HEK293T (cell line): ENCODE measurements at places on chromosomes 13 and 19.
A peak's percentile ranks its signal among the peaks of the same experiment; 100 is the strongest.

DNA sequence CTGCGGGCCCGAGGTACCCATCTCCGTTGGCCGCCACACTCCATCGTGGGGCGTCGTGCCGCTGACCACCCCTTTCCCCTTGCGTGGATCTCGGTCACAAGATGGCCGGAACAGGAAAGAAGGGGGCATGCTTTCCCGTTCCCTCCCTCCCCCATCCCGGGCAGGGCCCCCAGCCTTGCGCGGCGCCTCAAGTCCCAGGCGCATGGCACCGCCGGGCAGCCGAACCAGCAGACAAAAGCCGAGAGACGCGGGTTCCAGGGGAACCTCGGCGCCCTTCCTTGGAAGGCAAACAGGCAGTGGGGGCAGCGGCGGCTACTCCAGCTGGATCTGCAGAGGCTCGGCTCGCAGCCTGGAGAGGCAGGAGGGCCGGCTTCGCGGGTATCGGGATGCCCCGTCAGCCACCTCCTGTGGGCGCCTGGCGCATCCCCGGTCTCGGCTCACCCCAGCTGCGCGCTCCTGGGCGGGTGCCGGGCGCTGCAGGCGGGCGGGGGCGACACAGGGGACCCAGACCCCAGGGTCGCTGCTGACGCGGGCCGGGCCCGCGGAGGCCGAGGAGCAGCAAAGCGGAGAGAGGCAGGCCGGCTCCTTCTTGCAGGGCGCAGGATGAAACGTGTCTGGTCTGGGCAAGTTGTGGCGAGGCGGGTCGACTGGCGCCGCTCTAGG is 439 bp downstream of the DZIP1 start:
- DNase-seq, result peak; percentile 41

GRCh38 chr19:17831419-17831888 is 10.1 kb upstream of the INSL3 start:
- no peak for DNase-seq

- DNase-seq, result no peak
Measured at GRCh38 chr13:36132376-36132775, 1.2 kb upstream of the DCLK1 start.

DNA sequence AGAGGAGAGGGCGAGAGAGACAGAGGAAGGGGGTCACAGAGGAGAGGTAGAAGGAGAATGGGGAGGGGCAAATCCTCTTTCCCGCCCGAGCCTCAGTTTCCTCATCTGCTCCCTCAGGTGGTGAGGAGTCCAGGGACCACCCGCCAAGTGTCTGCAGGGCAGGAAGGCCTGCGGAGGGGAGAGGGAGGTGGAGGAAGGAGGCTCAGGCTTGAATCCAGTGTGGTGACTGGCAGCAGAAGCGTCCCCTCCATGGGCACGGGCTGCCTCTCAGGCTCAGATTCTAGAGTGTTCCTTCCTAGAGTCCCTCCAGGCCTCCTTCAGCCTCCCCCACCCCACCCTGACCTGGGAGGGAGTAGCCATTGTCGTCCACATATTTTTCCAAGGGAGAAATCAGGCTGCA is 16.5 kb upstream of the GARIN5A start:
- no peak for DNase-seq

- DNase-seq, result no peak
Measured at GRCh38 chr13:50685491-50685890, 158.0 kb downstream of the DLEU7 start.

GRCh38 chr19:13537454-13537853 is 31.2 kb upstream of the CACNA1A start:
- no peak for DNase-seq

DNA sequence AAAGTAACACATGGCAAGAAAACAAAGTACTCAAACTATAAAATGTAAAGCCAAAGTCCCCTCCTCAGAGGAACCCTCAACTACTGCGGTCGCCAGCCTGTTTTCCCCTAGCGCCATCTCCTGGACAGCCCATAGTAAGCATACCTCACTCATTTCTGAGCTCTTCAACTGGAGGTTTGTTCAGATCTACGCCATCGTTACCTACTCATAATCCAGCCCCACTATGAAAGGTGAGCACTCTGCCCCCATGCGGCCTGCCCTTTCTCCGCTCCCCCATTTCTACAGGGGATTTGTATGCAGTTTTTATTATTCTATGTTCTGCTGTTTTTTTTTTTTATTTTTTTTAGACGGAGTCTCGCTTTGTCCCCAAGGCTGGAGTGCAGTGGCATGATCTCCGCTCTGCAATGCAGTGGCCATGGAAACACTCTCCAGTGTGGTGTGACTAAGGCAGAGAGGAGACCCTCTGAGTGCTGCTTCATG is 26.2 kb downstream of the OPA3 start:
- DNase-seq, result peak; percentile 81

GRCh38 chr13:51576754-51577153 is 7.5 kb upstream of the WDFY2 start:
- no peak for DNase-seq

- DNase-seq, result no peak
Measured at GRCh38 chr19:33752018-33752800, 44.5 kb upstream of the KCTD15 start.

- no peak for DNase-seq
Measured at GRCh38 chr19:56258272-56258671, 14.3 kb upstream of the EDDM13 start.

GRCh38 chr13:79680485-79680884 is 199.5 kb downstream of the NDFIP2 start:
- DNase-seq, result no peak

- DNase-seq, result no peak
Measured at GRCh38 chr13:94878602-94879165, 166.3 kb upstream of the SOX21 start.

GRCh38 chr13:94431574-94431973 is 47.9 kb downstream of the DCT start:
- peak; percentile 43 for DNase-seq

- DNase-seq, result no peak
Measured at GRCh38 chr19:51931921-51932320, 4.6 kb downstream of the ZNF613 start.

GRCh38 chr13:101982903-101983302 is 418.9 kb downstream of the FGF14 start:
- DNase-seq, result no peak

GRCh38 chr13:51906581-51906980 is 44.8 kb downstream of the CCDC70 start:
- no peak for DNase-seq

DNA sequence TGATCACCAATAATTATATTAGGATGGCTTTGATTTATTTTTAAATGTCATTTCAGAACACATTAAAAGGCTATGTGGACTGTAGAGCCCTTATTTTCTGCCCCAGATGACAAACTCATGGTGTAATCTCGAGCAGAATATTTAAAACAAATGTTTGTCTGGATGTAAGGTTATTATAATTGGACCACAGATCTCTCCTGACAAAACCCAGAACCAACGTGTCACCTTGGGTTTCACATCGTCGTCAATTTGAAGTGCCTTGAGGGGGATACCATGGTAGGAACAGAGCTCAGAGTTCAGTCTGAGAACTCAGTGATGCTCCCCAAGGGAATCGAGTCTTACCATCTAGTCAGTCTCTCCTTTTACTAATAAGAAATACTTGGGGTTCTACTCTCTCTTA is 2.8 kb downstream of the SACS start:
- DNase-seq, result no peak

- DNase-seq, result no peak
Measured at GRCh38 chr19:3024870-3025548, 4.1 kb downstream of the TLE2 start.

DNA sequence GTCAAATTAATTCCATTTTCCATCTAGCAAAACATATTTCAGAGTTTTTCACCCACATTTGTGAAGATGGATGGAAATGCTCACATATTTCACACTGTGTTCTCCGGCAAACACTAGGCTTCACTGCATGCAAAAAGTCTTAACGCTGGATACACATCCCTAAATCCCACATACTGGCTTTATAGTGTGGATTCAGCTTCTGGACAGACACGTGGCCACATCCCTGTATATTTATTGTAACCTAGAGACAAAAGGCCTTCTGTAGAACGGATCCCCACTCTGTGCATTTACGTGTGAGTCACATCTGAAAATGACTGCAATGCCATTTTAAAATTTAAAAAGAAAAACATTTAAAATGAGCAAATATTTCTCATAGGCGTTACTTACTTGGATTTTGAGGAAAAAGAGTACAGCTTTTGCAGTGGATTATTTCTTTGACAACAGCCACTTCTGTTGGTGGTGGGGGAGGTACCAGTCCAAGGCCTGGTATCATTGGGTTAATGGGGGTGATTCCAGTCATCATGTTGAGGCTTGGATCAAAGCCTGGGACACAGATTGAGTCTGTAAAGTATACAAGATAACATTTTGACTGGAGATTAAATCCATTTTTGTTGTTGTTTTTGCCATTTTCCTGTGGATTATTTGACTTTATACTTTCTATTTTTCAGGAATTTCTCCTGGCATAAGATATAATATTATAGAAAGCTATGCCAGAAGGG is 337.7 kb downstream of the DNAJC15 start:
- no peak for DNase-seq

- DNase-seq, result no peak
Measured at GRCh38 chr13:89763005-89763404, 1584.5 kb upstream of the MIR17HG start.

- DNase-seq, result peak; percentile 58
Measured at GRCh38 chr13:66974174-66974573, 256.0 kb downstream of the PCDH9 start.

DNA sequence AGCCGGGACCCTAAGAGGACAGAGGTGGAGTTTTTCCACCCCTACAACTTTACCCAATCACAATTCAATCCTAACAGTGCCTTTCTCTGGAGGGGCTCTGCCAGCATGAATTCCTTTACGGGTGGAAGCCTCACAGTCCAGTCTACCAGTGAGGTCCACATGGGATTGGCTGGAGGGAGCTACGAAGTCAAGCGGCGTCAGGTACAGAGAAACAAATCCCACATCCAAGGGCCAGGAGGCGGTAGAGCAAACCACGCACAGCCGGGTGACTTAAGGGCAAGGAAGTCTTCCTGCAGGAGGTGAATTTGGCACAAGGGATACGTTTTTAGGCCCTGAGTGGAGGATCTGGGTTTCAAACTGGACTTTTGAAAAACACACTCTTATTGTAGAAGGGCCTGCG is 199.6 kb downstream of the UQCRFS1 start:
- no peak for DNase-seq

- DNase-seq, result no peak
Measured at GRCh38 chr19:44455100-44455499, 6.8 kb upstream of the ZNF229 start.

DNA sequence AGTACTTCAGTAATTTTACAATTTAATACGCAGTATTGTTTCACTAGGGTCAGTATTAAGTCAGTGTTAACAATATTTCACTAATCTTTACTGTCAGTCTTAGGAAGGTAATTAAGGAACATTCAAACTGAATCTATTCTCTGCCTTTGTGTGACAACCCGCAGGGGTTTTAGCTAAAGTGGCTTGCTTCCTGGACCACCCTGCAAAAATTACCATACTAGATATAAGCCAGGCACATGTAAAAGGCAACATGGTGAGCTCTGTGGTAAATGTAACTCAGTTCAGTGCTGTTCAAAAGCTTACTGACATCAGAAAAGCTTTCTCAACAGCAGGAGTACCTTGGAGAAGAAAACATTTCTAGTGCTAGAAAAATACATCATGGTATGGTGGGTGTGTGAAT is 116.7 kb downstream of the FREM2 start:
- DNase-seq, result no peak
